Stimulated activated CD4-positive, alpha-beta T cell treated with anti-CD3 and anti-CD28 coated beads, Interleukin-12 subunit alpha, Interleukin-12 subunit beta, amount 100 ng/mL, for 4 hours (primary cell): ENCODE measurements at places on chromosomes 16 and 17.

GRCh38 chr17:36807496-36808179, 129.6 kb upstream of the LHX1 start:
- DNase-seq: no peak

GRCh38 chr16:77450790-77451487, 16.1 kb upstream of the ADAMTS18 start:
- no peak for DNase-seq

DNA sequence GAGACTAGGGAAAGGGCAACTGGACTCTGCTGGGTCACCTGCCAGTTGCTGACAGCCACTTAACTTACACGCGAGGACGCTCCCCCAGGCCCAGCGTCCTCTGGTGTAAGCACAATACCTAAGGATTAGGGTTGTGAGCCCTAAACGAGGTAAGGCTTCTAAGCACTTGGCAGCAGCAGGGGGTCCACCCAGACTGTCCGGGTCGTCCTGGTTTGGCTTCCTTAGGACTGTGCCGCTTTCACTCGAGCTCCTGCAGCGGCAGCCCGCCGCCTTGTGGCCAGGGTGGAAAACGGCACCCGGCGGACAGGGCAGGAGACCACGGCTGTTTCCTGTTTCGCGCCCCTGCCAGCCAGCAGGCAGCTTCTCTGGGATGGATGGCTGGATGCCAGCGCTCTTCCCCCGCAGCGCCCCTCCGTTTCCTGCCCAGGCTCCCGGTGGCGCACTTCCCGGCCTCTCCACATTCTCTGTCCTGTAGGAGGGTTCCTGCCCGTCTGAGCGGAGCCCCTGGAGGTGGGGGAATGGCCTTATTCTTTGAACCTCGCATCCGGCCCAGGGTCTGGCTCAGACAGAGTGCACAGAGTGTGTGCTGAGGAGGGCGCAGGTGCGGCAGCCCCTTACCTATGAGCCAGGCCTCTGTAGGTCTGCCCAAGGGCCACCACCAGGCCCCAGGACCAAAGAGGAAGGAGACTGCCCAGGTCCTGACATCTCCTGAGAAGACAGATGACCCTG, 47.0 kb upstream of the AMZ2 start:
- peak; percentile 70 for DNase-seq

GRCh38 chr17:45906237-45906636, 11.9 kb downstream of the MAPT start:
- no peak for DNase-seq

- DNase-seq: peak; percentile 69
Measured at GRCh38 chr16:83898463-83899271, at the start of gene MLYCD. Gene MLYCD (plus strand): TSS chr16:83899115. CDS start chr16:83899145, 30 bp downstream.

GRCh38 chr17:76296186-76296585, 11.9 kb downstream of the QRICH2 start:
- no peak for DNase-seq

- no peak for DNase-seq
Measured at GRCh38 chr17:62057696-62058095, 7.4 kb downstream of the MED13 start.

GRCh38 chr16:66525396-66526180, 24.3 kb downstream of the TK2 start:
- DNase-seq: no peak

GRCh38 chr17:81405411-81405872, 10.2 kb downstream of the BAHCC1 start:
- DNase-seq: no peak

GRCh38 chr16:9465161-9465560, 373.7 kb downstream of the HAPSTR1 start:
- no peak for DNase-seq

DNA sequence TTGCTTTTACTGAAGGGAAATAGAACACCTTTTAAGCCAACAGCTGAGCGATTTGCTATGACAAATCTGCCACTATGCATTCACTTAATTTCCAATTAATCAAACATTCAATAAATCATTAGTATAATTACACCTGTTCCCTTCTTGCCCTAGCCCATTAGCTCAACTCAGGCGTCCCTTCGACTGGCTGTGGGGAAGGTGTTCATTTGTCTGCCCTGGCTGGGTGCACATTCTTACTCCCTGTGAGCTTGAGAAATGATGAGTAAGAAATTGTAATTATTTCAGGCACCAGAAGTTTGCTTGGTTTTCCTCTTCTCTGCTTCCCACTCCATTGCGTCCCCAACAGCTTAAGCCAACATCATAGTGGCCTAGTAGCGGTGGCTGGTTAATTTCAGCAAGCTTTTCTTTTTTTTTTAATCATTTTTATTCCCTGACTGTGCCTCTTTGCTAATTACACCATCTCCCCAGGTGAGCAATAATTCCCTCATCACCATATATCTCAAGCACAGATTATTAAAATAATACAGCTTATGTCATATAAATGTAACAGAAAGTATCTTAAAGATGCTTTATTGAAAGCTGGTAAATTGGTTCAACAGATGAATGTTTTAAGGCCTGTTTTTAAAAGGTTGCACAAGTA, 623.9 kb upstream of the RBFOX1 start:
- no peak for DNase-seq

GRCh38 chr17:82645516-82645915, 2.7 kb downstream of the WDR45B start:
- DNase-seq: no peak

GRCh38 chr16:29898804-29899515, 390 bp downstream of the SEZ6L2 start:
- DNase-seq: no peak

- DNase-seq: no peak
Measured at GRCh38 chr17:66650544-66650877, 184.4 kb upstream of the CACNG5 start.

- no peak for DNase-seq
Measured at GRCh38 chr17:51590071-51590656, 329.8 kb downstream of the UTP18 start.

DNA sequence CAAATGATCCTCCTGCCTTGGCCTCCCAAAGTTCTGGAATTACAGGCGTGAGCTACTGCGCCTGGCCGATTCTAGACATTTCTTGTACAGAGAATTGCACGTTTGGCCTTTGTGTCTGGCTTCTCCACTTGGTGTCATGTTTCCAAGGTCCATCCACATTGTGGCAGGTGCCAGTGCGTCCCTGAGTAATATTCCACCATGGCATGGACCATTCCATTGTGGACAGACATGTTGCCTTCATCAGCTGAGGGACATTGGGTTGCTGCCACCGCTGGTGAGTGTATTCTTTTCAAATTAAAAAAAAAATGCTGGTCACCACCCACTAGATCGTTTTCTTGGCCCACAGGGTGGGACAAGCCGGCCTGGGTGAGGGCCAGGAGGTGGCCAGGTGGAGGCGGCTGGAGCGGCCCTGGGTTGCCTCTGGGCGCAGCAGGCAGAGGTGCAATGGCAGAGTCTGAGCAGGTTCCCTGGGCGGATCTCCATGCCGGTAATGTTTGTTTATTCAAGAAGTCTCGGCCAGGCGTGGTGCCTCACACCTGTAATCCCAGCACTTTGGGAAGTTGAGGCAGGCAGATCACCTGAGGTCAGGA, 274.1 kb downstream of the SEC14L1 start:
- DNase-seq: no peak

DNA sequence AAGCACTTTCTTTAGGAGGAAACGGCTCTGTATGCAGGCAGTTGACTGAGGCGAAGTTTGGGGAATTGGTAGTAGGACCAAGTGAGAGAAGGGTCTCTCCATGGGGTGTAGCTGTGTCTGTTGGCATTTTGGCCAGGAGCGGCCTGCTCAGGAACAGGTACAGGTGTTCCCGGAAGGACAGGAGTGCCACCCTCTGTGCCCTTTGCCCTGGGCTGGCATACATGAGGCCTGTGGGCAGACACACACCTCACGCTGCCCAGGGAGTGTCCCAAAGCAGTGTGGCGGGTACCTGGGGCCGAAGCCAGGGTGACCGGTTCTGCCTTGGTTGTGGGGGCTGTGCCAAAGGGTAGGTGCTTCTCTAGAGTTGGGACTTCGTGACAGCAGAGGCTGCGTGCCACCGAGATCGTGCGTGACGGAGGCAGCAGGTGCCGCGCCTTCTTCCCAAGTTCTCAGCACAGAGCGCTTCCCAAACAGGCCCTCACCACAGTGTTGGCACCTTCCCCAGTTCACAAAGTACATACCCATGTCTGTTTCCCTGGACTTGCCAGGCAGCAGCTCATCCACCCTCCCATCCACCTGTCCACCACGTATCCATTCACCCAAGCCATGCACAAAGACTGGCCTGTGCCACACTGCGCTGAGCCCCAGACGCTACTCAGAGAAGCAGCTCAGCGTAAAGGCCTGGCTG, 19.9 kb upstream of the TCF25 start:
- DNase-seq: no peak
